ENCODE measurements at places on chromosomes 13 and 19. TPM values are rescaled to one million over a fixed set of nuclear protein-coding genes. Genes with fewer than 3 reads are reported as not detected.

- peaks cover 23% of the 10 kb centered on the region for H3K4me1 ChIP-seq
- H3K27ac ChIP-seq: peak overlapping the region; percentile 27
- H3K27me3 ChIP-seq: no peaks in the 10 kb centered on the region
Measured at GRCh38 chr19:41868120-41868988, 8.3 kb downstream of the RPS19 start.

Gene CRYL1
- total RNA-seq: 31.8 TPM

DNA sequence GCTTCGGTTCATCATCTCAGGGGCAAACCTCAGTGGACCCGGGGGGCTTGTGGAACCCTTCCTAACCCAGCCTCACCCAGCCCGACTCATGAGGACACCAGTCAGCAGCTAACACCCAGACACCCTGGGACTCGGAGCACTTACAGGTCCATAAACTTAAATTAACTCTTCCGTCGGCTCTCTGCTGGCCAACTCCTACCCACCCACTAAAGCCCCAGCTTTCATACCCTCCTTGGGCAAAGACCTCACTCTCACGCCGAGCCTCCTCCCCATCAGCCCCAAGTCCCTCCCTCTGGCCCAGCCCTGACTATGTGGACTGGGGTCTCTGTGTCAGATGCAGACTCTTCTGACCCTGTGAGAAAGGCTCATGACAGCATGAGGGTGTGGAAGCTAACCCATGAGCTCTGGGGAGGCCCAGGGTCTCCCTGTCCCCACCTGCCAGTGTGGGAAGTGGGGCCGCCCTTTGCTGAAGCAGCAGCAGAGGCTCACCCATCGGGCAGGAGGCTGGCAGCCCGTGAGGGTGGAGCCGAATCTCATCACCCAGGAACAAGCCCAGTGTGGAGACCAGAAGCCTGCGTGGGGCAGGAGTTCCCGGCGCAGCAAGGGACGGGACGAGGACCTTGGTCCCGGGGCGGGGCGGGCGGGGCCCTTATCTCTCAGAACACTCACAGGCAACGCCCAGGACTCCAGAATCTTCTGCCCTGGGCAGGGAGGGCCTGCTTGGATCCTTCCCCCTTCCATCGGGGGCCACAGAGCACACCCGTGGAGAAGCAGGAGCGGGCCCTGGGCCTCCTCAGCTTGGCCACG lies 19.8 kb downstream of the TCF3 start:
- H3K36me3 ChIP-seq: no peaks in the 10 kb centered on the region
- no peak overlapping the region for H3K27ac ChIP-seq
- DNase-seq: no peak
- no peak overlapping the region for H3K4me3 ChIP-seq
- no peaks in the 10 kb centered on the region for H3K27me3 ChIP-seq

DNA sequence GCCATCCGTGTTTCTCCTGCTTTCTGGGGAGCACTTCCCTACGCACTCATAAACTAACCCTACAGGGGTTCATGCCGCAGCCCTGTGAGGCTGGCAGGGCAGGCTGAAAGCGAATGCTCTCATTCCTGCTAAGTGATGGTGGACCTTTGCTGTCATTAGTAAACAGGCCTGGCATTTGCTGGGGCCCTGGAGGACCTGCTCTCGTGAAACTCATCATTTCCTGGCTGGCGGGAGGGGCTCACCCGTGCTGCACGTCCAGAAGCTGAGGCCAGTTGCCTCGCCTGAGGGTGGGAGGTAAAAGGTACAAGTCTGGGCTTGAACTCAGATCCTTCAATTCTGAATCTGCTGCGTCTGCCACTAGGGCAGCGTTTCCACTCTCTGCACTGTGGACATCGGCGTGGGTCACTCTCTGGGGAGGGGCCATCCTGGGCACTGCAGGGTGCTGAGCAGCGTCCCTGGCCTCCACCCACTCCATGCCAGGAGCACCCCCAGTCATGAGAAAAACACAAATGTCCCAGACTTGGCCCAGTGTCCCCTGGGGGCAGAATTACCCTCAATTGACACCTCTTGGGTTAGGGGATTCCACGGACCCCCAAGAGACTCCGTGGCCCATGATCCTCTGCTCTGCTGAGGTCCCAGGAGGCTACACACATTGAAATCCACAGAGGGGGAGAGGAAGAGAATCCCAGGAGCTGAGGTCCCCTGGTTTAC lies 7.0 kb downstream of the MOB3A start:
- no peaks in the 10 kb centered on the region for H3K27me3 ChIP-seq
- H3K4me1 ChIP-seq: peaks cover 22% of the 10 kb centered on the region
- peak overlapping the region; percentile 91 for H3K27ac ChIP-seq
- no peak for DNase-seq

Gene APC2
- total RNA-seq: 0.06 TPM

- no peaks in the 10 kb centered on the region for H3K4me1 ChIP-seq
- H3K4me3 ChIP-seq: no peak overlapping the region
- peaks cover 6% of the 10 kb centered on the region for H3K36me3 ChIP-seq
Measured at GRCh38 chr19:3950871-3951861, 18.3 kb downstream of the NMRK2 start.

DNA sequence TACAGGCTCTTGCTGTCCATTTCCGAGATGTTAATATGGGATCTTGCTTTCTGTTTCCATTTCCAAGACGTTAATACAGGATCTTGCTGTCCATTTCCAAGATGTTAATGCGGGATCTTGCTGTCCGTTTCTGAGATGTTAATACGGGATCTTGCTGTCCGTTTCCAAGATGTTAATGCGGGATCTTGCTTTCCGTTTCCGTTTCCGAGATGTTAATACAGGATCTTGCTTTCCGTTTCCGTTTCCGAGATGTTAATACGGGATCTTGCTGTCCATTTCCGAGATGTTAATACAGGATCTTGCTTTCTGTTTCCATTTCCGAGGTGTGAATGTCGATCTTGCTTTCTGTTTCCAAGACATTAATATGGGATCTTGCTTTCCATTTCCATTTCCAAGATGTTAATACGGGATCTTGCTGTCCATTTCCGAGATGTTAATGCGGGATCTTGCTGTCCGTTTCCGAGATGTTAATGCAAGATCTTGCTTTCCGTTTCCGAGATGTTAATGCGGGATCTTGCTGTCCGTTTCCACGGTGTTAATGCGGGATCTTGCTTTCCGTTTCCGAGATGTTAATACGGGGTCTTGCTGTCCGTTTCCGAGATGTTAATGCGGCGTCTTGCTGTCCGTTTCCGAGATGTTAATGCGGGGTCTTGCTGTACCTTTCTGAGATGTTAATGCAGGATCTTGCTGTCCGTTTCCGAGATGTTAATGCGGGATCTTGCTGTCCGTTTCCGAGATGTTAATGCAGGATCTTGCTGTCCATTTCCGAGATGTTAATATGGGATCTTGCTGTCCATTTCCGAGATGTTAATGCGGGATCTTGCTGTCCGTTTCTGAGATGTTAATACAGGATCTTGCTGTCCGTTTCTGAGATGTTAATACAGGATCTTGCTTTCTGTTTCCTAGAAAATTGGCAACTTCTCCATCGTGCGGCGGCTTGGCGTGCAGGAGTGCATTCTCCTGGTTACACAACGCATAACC lies 38.3 kb downstream of the PEX11G start:
- DNase-seq: peak; percentile 42
- H3K36me3 ChIP-seq: peaks cover 5% of the 10 kb centered on the region
- H3K27ac ChIP-seq: no peak overlapping the region
- H3K27me3 ChIP-seq: no peaks in the 10 kb centered on the region
- H3K4me1 ChIP-seq: no peaks in the 10 kb centered on the region

DNA sequence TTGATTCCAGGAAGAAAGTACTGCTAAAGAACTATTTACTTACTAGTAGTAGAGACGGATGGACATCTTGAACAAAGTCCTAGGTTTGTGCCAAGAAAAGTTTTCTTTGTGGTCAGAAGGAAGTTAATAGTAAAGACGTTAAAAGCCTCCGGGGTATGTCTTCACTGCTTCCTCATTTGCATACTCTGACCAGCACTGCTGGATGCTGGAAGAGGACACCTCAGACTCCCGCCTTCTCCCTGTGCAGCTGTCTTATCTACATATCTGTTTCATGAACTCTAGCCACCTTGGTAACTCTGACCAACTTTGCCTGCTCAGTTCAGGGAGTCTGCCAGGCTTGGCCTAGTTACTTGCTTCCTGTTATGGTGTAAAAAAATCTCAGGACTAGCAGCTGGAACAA lies 1109.1 kb upstream of the MIR17HG start:
- H3K27ac ChIP-seq: no peak overlapping the region
- H3K4me1 ChIP-seq: no peaks in the 10 kb centered on the region
- H3K27me3 ChIP-seq: no peaks in the 10 kb centered on the region
- no peak overlapping the region for H3K4me3 ChIP-seq
- H3K36me3 ChIP-seq: no peaks in the 10 kb centered on the region
- DNase-seq: no peak

DNA sequence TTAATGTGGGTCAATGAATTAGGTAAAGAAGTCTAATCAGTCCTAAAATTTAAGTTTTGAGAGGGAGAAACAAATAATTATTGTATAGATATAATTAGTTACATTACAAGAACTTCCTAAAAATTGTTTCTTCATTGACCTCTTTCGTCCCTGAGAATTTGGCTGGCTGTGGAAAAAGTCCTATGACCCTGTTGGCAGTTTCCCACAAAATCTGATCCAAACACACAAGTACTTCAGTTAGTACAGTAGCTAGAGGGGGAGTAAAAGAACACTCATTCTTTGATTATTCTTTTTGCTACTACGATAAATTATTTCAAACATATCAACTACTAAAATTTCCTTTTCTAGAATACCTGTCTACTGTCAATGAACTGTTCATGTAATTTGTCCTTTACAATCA lies 11.3 kb downstream of the POSTN start:
- no peaks in the 10 kb centered on the region for H3K36me3 ChIP-seq
- no peak overlapping the region for H3K27ac ChIP-seq
- H3K4me1 ChIP-seq: no peaks in the 10 kb centered on the region
- no peak overlapping the region for H3K4me3 ChIP-seq

DNA sequence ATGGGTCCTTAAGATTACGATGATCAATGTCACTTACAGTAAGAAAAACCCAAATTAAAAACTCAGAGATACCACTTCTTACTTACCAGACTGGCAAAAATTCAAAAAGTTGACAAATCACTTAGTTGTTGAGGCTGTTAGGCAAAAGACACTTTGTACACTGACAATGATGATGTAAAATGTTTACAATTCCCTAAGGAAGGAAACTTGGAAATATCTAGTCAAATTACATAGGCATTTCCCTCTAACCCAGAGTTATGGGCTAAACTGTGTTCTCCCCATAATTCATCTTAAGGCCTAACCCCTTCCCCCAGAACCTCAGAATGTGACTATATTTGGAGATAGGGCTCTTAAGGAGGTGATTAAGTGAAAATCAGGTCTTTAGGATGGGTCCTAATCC lies 12.0 kb downstream of the TGDS start:
- no peak overlapping the region for H3K4me3 ChIP-seq
- no peaks in the 10 kb centered on the region for H3K27me3 ChIP-seq

Gene ZNF625
- 6.9 TPM for total RNA-seq

GRCh38 chr19:57776764-57777296 lies 7.4 kb downstream of the ZNF586 start:
- H3K27ac ChIP-seq: no peak overlapping the region
- H3K36me3 ChIP-seq: no peaks in the 10 kb centered on the region
- no peak overlapping the region for H3K4me3 ChIP-seq
- H3K4me1 ChIP-seq: no peaks in the 10 kb centered on the region
- no peaks in the 10 kb centered on the region for H3K27me3 ChIP-seq
- DNase-seq: no peak

DNA sequence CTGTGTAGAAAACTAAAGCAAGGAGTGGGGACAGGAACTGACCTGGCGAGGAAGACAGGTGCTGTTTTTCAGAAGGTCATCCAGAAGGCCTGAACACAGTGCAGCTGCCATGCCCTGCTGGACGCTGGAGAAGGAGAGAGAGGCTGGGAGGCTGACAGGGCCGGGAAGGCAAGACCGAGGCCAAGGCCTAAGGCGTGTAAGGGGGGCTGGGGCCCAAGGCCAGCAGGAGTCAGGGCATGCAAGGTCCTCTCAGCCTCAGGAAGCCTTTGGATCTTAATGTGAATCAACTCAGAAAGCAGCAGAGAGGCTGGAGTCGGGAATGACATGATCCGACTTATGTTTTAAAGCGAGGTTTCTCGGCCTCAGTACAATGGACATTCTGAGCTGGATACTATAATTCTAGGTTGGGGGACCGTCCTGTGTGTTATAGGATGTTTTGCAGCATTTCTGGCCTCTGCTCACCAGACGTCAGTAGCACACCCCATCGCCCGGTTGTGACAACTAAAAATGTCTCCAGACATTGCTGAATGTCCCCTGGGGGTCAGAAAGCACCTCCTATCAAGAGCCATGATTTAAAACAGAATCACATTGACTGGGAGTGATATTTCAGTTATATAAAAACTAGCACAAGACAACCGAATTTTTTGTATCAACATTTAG lies 530.4 kb downstream of the MYO16 start:
- H3K27ac ChIP-seq: no peak overlapping the region
- H3K4me3 ChIP-seq: no peak overlapping the region
- DNase-seq: no peak
- no peaks in the 10 kb centered on the region for H3K36me3 ChIP-seq

Gene CALR3
- not detected for total RNA-seq

Gene DNASE2
- total RNA-seq: 72.8 TPM

GRCh38 chr19:48329167-48329891 lies 4.0 kb downstream of the EMP3 start:
- peaks cover 99% of the 10 kb centered on the region for H3K4me1 ChIP-seq
- DNase-seq: no peak
- no peak overlapping the region for H3K27ac ChIP-seq
- no peak overlapping the region for H3K4me3 ChIP-seq
- H3K36me3 ChIP-seq: peaks cover 43% of the 10 kb centered on the region
- no peaks in the 10 kb centered on the region for H3K27me3 ChIP-seq

Gene POGLUT2
- total RNA-seq: 13.8 TPM

DNA sequence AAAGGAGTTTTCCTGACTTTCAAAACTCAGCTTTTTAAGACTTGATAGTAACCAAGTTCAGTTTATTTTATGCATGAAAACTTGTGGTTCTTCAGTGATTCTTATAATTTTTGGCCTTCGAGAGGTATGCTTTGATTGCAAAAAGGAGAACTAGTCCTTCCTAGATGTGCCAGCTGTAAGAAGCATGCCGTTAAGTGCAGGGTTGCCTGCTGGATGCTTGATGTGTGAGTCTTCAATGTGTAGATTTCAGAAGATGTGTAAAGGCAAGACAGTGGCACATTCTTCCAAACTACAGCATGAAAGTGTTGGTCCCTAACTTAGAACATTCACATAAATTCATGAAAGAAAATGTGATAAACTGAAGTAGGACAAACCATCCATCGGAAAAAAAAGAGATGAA lies 532.5 kb downstream of the DCT start:
- DNase-seq: no peak
- H3K4me3 ChIP-seq: no peak overlapping the region
- no peak overlapping the region for H3K27ac ChIP-seq

DNA sequence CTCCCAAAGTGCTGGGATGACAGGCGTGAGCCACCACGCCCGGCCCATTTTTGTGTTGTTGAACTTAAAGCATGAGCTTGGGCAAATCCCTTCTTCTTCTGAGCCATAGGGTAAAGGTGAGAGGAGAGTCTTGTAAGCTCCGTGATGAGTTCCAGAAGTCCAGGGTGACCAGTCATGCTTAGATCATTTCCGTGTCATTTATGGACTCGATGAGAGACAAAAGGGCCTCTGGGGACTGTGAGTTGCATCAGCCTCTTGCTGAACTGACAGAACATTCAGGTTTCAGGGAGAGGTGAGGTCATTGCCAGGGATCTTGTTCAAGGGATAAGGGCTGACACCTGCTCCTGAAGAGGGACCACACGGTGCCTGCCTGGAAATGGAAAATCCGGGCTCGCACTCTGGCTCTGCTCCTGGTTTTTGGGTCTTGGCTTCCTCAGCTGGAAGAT lies 53.6 kb downstream of the GADD45B start:
- no peaks in the 10 kb centered on the region for H3K4me1 ChIP-seq
- no peaks in the 10 kb centered on the region for H3K27me3 ChIP-seq
- H3K36me3 ChIP-seq: no peaks in the 10 kb centered on the region
- no peak overlapping the region for H3K4me3 ChIP-seq
- peak; percentile 50 for DNase-seq

Measured in left lung (tissue), 14 donors.